ENCODE measurements at places on chromosomes 2 and 18.

GRCh38 chr2:202450785-202451184 lies 74.7 kb downstream of the BMPR2 start:
- no peak for DNase-seq

GRCh38 chr2:143717053-143717452 lies 587.8 kb downstream of the ARHGAP15 start:
- DNase-seq: no peak

DNA sequence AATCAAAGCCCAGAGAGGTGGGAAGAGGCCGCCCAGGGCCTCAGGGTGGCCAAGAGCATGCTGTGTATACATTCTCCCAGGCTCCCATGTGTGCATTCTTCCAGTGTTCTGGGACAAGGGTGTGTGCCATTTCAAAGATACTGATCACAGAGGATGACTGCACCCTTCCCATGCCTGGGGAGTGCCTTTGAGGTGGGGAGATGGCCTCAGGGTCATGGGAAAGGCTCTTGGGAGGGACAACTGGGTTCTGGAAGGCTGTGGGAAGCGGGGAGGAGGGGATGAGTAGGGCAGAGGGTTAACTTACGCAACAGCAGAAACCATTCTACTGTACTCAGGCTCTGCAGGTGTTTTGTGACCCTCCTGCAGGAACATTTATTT lies 40.9 kb downstream of the KLHL29 start:
- no peak for DNase-seq

GRCh38 chr18:43965691-43966090 lies 688.4 kb upstream of the SYT4 start:
- no peak for DNase-seq

DNA sequence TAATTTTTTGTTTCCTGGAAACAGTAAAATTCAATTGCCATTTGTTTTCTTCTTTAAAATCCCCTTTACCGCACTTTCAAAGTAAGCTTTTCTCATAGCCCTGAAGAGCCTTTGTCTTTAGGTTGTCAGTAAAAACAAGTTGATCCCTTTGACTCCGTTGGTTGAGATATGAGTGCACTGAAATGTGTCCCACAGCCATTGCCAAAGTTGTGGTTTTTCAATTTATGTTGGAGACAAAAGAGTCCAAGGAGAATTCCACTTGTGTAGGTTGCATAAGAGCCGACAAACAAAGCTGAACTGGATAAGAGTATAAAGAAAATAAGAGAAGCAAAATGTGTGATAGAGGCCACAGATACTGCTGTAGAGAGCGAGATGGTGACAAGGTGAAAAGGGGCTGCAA lies 26.1 kb upstream of the HNMT start:
- no peak for DNase-seq

GRCh38 chr2:45316576-45317338 lies 294.3 kb downstream of the SRBD1 start:
- no peak for DNase-seq

DNA sequence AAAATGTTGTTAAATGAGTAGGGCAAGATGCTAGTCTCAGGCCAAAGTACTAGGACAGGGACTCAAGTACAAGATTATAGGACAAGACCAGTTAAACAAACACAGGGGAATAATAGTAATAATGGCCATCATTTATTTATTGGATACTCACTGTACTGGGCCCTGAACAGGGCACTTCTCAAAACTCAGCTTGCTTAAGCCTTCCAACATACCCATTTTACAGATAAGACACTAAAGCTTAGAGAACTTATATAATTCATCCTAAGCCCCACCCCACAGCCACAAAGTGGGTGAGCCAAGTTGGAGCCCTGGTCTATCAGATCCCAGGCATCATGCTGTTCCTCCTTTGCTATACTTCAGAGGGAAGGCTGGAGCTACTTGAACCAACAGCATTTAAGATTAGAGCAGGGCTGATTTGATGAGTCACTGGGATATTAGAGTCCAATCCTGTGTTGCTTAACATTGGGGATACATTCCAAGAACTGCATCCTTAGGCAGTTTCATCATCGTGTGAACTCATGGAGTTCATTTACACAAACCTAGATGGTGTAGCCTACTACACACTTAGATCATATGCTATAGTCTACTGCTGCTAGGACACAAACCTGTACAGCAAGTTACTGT lies 153.6 kb downstream of the MTCL1 start:
- no peak for DNase-seq

GRCh38 chr18:3454365-3455089 lies 4.6 kb downstream of the TGIF1 start:
- no peak for DNase-seq

- no peak for DNase-seq
Observed at GRCh38 chr2:156327835-156328695, 4.5 kb downstream of the NR4A2 start.

GRCh38 chr18:59606193-59607077 lies 90.8 kb downstream of the CCBE1 start:
- DNase-seq: no peak

GRCh38 chr2:235711527-235711926 lies 217.7 kb downstream of the AGAP1 start:
- DNase-seq: no peak

DNA sequence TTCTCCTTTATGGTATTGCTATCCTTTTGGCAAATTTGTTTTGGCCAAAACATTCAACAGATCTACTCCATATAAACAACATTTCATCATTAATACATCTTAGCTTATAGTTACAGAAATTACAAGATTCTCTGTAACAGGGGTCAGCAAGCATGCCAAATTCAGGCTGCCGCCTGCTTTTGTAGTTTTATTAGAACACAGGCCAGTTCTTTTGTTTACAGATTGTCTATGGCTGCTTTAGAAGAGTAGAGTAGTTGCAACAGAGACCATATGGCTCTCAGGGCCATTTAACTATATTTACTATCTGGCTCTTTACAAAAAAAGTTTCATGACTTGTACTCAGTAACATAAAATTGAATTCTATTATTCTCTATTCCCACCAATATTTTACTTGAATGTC lies 53.9 kb downstream of the LNPK start:
- DNase-seq: no peak

- no peak for DNase-seq
Observed at GRCh38 chr2:22879009-22879863, 505.7 kb upstream of the KLHL29 start.

DNA sequence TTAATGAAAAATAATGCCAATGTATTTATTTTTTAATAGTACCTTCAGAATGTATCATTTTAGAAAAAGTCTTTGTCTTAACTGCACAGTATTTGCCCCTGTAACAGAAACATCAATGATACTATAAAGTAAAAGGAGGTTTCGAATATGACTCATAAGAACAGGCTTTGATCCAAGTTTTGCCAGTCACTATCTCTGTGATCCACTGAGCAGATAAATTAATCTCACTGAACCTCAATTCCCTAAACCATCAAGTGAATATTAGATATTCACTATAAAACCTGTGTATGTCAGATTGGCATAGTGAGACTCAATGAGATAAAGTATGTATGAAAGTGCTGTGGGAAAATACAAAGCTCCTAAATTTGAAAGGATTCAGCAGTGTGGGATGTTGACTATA lies 292.1 kb downstream of the EXOC6B start:
- DNase-seq: no peak

GRCh38 chr2:138476940-138477339 lies 24.6 kb upstream of the SPOPL start:
- DNase-seq: no peak
